ENCODE measurements at places on chromosomes 4 and X. TPM values are rescaled to one million over a fixed set of nuclear protein-coding genes. Genes with fewer than 3 reads are reported as not detected.

TMEM47 gene
- total RNA-seq = 69.2 TPM

- DNase-seq = no peak
These were observed 68.5 kb upstream of the FSTL5 start for GRCh38 chr4:162232349-162232748.

DNA sequence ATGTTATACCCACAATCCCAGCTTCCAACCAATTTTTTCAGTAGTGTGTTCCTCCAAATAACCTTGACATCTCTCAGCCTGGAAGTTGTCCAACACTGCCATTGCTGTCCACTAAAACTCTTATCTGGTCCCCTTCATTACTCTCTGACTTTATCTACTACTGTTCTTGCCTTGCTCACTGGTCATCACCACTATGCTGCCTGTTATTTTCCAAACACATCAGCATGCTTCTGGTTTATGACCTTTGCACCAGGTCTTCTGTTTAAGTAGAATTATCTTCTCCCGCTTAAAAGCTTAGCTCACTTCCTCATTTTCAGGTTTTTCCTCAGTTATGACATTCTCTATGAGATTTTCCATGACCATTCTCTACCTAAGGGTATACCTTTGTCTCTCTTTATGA is 5.5 kb downstream of the ELMOD2 start:
- DNase-seq = no peak

GRCh38 chr4:157314906-157315305 is 94.4 kb downstream of the GRIA2 start:
- DNase-seq = no peak

SPIN2A gene
- total RNA-seq = not detected

GRCh38 chr4:109816894-109817293 is 1.3 kb downstream of the GAR1 start:
- no peak for DNase-seq

- DNase-seq = peak; percentile 96
These were observed 191.4 kb downstream of the SPRY1 start for GRCh38 chr4:123587983-123588494.

- DNase-seq = no peak
These were observed 191.9 kb upstream of the STK26 start for GRCh38 chrX:131831185-131831520.

STPG2 gene
- total RNA-seq = not detected
